Anterior cingulate cortex (tissue), 58 donors: ENCODE measurements at places on chromosomes 3 and 15.

GRCh38 chr15:48596415-48596814 lies 49.1 kb downstream of the FBN1 start:
- no peak for DNase-seq

GRCh38 chr3:47365213-47366153 lies 15.3 kb upstream of the PTPN23 start:
- DNase-seq, result no peak

DNA sequence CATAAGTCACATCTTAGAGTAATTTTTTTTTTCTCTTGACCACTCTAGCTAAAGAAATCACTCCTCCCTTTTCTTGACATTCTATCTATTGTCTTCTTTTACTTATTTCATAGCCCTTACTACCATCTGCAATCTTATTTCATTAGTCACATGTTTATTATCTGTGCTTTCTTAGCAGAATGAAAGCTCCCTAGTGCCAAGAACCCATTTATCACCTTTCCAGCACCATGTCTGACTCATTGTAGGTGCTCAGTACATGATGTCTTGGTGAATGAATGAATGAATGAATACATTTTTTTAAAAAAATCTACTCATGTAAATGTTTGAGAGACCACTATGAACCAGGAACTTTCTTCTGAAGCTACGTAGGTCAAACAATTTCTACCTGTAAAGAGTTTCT lies 157.2 kb downstream of the CADPS start:
- no peak for DNase-seq

GRCh38 chr3:106030627-106030963 lies 161.8 kb upstream of the CBLB start:
- no peak for DNase-seq

DNA sequence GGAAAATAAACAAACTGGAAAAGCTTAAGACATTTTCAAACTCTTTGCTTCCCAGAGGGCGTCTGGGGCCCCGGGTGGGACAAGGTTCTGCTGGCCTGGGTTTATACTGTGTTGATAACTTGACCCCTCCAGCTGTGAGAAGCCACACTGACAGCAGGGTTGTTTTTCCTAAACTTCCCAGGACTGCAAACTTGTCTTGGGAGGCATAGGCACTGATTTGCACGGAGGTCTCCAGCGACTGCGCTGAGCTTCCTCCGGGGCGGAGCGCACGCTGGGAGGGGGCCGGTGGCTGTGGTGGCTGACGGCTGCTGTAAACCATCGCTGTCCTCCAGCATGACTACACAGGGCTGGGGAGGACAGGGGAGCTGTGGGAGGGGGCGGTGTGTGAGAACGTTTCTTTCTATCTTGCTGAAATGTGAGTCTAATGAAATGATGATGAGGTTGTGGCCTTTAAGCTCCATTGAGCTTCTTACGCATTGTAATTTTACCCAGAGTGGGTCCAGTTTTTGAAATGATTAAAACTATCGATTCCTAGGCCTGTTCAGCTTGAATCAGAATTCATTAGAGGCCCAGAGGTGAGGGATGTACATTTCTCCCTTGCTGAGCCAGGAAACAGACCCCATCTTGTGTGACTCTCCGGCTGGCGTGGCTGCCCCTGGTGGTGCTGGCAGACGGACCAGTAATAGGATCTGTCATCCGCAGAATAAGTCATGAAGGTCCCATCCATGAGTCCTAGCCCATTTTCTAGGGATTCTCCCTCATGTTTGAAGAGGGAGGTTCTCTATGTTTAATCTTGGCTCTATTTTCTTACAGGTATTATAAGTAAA lies 40.5 kb upstream of the VPS8 start:
- DNase-seq, result no peak

GRCh38 chr3:142815803-142816202 lies 73.1 kb downstream of the PCOLCE2 start:
- DNase-seq, result no peak

GRCh38 chr3:69803681-69804270 lies 64.5 kb downstream of the MITF start:
- no peak for DNase-seq

DNA sequence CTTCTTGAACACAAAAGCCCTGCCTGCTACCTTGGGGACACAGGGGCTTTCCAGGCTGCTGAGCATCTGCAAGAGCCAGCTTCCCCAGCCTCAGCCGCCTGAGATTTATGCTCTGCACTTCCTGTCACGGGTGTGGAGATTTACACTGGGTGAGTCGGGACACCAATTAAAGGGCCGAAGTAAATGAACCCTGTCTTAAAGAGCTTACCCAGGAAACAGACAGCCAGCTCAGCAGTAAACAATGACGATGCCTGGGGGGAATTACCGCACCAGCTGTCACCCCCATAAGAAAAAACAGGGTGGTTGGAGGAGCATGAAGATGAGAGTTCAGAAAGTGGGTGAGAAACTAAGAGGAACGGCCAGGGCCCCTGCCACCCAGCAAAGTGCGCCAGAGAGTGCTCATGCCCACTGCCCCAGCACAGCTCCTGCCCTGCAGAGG lies 37.5 kb upstream of the IQSEC1 start:
- no peak for DNase-seq

DNA sequence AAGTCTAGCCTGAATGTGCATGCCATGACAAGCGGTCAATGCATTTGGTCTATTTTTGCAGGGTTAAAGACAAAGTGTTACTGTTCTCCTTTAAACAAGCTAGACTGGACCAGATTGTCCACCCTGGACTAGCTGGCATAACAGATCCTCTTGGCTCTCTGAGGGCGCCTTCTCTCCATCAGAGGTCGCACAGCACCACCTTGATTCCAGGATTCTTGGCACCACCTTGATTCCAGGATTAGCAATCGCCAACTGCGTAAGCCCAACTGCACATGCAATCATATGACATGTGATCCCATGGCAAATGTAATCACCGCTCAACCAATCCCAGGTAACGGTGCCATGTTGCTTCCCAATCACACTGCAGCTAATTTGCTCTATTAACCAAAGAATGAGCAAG lies 98.6 kb downstream of the OXNAD1 start:
- no peak for DNase-seq

- DNase-seq, result no peak
Observed at GRCh38 chr3:160006282-160007163, 17.9 kb downstream of the IL12A start.

- peak; percentile 68 for DNase-seq
Observed at GRCh38 chr15:66293419-66294156, at the start of gene DIS3L. Gene DIS3L, plus strand, starts transcription at chr15:66293568. Its CDS starts 29 bp downstream, at chr15:66293597.

DNA sequence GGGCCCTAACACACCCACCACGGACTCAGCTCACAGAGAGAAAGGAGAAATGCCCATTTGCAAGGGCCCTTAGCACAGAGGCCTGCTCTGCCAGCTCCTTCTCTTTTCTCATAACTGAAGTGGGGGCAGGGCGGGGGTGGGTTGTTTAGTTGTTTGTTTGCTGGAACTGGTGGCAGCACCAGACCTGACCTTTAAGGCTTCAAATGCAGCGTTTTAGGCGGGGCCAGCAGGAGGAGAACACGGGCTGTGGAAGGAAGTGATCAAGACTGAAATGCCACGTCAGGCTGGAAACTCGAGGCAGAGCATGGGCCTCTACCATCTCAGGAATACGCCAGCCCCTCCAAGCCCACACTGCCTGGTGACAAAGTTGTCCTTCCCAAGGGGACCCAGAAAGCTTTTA lies 9.3 kb downstream of the CACNA2D2 start:
- DNase-seq, result no peak

DNA sequence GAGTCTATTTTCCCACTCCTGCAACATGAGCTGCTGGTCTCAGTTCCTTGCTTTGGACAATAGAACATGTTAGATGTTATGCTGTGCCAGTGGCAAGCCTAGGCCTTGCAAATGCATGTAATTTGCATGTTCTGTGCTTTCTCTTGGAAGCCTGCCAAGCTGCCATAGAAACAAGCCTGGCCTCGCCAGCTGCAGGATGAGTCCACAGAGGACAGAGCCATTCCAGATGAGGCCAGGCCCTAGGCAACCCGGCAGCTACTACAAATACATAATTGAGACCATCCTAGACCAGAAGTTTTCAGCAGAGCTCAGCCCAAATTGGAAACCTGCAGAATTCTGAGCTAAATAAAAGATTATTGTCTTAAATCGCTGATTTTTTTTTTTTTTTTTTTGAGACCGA lies 39.6 kb downstream of the TRIM69 start:
- DNase-seq, result peak; percentile 76

GRCh38 chr15:92670621-92671020 lies 15.0 kb upstream of the FAM174B start:
- no peak for DNase-seq

GRCh38 chr3:49804141-49805041 lies 1.3 kb downstream of the INKA1 start:
- no peak for DNase-seq

DNA sequence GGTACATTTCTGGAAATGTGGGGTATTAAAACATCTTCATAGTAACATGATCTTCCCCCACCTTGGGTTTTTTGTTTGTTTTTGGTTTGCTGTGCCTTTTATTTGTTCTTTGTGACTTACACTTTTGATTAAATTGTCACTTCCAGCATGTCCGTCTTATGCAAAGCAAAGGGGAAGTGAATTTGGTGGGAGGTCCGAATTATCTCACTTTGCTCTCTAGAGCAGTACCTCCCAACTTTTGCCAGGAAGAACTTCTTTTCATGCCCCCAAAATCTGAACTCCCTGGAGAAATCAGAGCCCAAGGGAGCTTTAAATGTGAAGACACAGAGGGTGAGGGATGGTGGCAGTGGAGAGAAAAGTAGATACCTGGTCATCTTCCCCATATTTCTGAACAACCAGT lies 173.1 kb downstream of the IL5RA start:
- DNase-seq, result no peak

- DNase-seq, result no peak
Observed at GRCh38 chr3:97291901-97292300, 472.7 kb upstream of the ARL6 start.

- no peak for DNase-seq
Observed at GRCh38 chr15:33934921-33935320, 33.4 kb upstream of the CHRM5 start.

DNA sequence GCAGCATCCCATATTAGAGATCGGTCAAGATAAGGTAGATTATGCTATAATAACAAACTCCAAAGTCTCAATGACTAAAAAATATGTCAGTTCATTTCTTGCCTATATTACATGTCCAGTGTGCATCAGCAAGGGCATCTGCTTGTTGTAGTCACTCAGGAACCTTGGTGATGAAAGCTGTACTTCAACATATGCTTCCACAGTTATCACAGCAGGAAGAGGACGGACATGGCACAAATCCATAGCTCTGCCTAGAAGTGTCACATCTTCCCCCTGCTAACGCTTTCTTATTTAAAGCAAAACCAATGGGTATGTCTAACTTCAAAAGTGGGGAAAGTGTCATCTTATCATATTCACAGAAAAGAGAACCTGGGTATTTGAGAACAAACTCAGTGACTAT lies 20.0 kb upstream of the PIAS1 start:
- DNase-seq, result no peak

- DNase-seq, result no peak
Observed at GRCh38 chr15:35195649-35196048, 110.6 kb upstream of the NANOGP8 start.

GRCh38 chr3:4825436-4826236 lies 153.6 kb upstream of the BHLHE40 start:
- DNase-seq, result no peak

DNA sequence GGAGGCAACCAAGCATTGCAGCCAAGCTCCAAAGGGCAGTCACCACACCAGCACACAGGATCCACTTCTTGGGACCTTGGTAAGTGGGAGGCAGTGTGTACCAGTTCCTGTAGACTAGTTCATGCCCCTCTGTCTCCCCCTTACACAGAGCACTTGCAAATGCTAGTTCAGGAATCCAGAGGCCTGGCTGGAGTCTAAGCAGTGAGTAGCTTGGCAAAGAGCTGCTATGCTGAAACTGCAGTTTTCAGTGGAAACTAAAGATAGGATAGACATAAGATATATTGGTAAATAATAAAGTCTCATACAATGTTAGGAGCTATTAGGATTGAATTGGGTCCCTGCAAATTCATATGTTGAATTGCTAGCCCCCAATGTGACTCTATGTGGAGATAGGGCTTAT lies 13.9 kb upstream of the SLC41A3 start:
- no peak for DNase-seq

DNA sequence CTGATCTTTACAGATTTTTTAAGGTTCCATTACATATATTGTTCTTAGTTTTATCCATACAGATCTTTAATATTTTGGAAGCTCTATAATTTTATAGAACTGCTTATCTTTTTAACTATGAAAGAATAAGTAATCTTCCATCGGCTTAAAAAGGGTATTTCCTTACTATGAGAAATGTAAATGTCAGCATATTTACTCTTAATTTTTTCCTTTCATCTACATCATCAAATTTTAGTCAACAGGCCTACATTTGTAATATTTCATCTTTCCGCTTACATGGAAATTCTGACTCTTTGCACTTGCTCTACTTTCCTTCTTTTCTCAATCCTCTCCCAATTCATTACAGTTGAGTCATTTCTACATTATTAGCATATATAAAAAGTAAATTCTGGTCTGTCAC lies 111.3 kb upstream of the GOLGA6L6 start:
- no peak for DNase-seq

GRCh38 chr3:191239407-191240031 lies 40.5 kb downstream of the OSTN start:
- no peak for DNase-seq

DNA sequence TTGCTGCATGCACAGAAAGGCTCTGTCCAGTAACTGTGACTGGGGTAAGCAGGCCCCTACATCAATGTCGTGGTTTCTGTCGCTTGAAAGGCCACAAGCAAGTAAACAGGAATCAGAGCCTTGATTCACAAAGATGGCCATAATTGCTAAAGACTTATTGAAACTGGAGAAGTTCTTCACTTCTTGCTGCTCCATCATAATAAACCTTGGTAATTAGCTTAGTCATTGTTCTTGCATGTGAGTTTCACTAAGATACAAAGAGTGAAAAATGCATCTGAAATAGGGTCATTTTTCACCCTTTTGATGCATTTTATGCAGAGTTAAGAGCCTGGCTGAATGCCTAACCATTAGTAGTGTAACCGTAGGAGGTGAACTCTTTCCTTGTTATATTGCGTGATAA lies 3.2 kb downstream of the SEMA6D start:
- no peak for DNase-seq

GRCh38 chr3:178900029-178900646 lies 171.5 kb downstream of the ZMAT3 start:
- DNase-seq, result no peak

DNA sequence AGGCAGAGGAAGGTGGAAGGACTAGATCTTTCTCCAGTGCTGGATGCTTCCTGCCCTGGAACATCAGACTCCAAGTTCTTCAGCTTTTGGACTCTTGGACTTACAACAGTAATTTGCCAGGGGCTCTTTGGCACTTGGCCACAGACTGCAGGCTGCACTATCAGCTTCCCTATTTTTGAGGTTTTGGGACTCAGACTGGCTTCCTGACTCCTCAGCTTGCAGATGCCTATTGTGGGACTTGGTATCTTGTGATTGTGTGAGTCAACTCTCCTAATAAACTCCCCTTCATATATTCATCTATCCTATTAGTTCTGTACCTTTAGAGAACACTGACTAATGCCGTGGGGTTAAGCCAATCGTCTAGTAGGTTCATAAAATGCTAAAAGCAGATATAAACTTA lies 8.8 kb upstream of the B3GNT5 start:
- no peak for DNase-seq

- DNase-seq, result no peak
Observed at GRCh38 chr3:104604326-104605010, 762.2 kb upstream of the ALCAM start.

- DNase-seq, result no peak
Observed at GRCh38 chr3:38992117-38992760, 59.5 kb downstream of the SCN11A start.
